ENCODE measurements at places on chromosomes 16 and 17.

- no peak for DNase-seq
Observed at GRCh38 chr17:72733619-72734282, 358.7 kb downstream of the SLC39A11 start.

DNA sequence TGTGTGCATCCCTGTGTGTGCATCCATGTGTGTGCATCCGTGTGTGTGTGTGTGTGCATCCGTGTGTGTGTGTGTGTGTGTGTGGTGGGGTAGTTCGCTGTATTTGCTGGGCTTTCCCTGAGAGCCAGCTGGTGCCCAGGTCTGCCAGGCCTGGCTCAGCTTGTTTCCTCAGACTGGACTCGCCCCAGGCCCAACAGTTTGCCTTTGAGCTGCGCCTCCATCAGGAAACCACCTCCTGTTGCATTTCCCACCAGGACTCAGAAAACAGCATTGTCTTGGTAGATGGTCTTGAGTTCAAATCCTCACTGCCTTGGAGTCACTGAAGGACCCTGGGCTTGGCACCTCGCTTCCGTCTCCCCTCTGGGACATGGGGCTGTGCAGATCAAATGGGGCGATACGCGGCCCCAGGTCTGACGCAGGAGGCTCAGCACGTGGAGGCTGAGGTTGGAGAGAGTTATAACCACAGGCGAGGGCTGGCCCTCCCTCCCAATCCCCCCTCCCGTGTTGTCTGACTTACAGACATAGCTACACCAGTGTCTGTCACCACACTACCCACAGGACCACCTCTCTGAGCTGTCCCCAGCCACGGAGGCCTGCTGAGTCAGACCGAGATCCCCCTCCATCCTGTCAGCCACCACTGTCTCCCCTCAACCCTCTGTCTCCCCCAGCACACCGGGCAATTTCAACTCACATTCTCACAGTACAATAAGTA is 4.7 kb downstream of the ITGAE start:
- no peak for DNase-seq

- DNase-seq = no peak
Observed at GRCh38 chr16:26905336-26905735, 161.4 kb upstream of the C16orf82 start.

- no peak for DNase-seq
Observed at GRCh38 chr17:73145641-73146040, 19.2 kb upstream of the SSTR2 start.

GRCh38 chr17:1019451-1019850 is 22.5 kb downstream of the TIMM22 start:
- no peak for DNase-seq

- no peak for DNase-seq
Observed at GRCh38 chr17:58398574-58399266, 18.6 kb downstream of the RNF43 start.

GRCh38 chr16:14609716-14610115 is 20.3 kb downstream of the PARN start:
- no peak for DNase-seq

GRCh38 chr17:14308965-14309879 is 8.3 kb downstream of the HS3ST3B1 start:
- DNase-seq = peak; percentile 92

DNA sequence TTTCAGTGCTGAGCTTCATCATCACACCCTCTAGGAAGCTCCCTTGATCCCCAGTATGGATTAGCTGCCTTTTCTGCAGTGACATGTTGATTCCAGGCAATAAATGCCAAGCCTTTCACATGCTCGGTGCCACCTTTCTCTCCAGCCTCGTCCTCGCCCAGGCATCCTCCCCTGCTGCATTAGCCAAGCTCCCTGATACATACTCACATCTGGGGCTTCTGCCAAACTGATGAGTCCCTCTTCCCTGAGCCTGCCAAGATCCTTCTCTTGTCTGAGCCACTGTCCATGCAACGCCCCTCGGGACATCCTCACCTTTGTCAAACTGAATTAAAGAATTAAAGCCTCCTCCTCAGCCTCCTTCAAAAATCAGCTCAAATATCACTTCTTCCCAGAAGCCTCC is 538.5 kb upstream of the CDH11 start:
- DNase-seq = no peak

- DNase-seq = no peak
Observed at GRCh38 chr17:3730881-3731429, 7.3 kb downstream of the HASPIN start.

DNA sequence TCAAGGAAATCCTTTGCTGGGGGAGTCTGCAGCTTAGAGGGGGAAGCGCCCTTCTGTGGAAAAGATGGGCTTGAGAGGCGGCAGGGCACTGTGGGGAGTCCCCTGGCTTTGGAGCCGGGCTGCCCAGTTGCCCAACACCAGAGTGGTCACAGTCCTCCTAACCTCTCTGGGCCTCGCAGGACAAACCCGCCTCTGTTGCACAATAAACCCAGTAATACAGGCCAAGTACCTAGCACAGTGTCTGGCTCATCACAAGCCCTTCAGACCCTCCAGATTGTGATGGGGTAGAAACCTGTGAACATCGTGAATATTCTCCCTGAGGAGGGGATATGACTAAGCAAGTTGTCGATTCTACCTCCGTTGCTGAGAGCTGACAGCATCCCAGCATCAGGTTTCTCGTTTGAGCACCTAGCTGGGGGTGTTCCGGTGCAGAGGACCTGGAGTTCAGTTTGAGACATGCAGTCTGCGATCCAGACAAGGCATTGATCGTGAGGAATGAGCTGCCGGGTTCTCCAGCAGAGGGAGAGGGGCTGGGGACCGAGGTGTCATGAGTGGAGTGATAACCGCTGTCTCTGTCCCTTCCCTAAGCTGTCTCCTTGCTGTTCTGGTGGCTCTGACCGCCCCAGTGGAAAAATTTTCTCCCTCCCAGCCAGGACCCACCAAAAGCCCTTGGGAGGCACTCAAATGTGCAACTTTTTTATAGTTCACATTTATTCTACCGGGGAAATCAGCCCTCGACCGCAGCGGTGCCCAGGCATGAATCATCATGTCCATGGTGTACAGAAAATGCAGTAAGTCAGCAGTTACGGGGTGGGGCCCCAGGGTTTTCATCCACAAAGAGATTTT is 161.9 kb downstream of the WSCD1 start:
- no peak for DNase-seq

DNA sequence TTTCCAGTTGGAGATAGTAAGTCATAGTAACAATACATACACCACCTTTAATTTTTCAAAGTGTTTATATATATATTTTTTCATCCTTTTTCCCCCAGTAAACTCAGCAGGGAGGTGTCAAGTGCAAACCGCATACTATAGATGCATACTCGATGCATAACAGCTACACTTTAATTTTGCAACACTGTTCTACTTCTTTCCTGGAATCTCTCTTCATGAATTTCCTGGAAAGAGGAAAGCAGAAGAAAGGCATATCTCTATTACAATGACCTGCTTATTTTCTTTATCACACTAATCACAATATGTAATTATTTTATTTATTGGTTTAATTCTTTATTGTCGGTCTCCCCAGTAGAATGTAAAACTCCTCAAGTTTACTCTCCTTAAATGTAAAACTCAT is 140.0 kb downstream of the SNX11 start:
- DNase-seq = no peak

- DNase-seq = no peak
Observed at GRCh38 chr17:47325176-47325575, 1.4 kb downstream of the EFCAB13 start.

- DNase-seq = no peak
Observed at GRCh38 chr16:17318238-17318637, 152.5 kb downstream of the XYLT1 start.

DNA sequence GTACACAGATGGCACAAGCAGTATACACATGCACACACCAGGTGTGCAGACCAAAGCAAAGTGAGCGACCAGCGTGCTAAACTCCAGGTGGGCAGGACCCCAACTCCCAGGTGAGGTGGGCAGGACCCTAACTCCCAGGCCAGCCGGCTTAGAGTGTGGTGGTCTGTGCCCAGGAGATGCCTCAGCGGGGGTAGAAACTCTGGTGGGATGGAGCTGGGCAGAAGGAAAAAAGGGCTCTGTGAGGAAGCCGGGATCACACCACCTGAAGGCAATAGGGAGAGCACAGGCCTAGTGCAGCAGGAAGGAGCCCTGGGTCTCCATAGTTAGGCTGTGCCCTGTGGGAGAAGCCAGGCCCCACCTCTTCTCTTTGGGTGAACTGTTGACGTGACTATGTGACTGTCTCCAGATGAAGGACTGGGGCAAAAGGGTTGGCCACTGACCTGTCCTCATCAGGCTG is 1.6 kb upstream of the FOXJ1 start:
- no peak for DNase-seq

DNA sequence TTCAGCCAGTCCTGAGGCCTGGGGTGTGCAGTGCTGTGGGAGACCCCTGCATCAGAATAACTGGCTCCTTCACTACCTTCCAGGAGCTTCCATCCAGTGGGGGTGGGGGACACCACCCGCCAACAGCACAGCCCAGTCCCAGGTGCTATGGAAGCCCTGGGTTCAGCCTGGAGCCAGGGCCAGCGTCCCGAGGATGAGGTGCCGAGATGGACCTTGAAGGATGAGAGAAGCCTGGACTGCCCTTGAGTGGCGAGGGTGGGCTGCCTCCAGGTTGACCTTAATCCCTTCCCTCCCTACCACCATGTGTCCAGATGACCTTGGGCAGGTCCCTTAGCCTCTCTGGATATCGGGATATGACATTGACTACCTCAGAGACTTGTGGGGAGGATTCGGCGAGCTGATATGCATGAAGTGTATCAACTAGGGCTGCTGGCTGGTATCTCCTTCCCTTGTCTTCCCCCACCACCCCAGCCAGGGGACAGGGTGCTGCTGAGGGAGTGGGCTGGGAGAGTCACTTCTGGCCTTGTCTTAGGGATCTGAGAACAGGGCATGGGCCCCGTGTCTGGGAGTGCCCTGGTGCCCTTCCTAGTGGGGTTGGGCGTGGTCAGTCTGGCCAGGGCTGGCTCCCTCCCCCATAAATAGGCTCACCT is 14.2 kb upstream of the LASP1NB start:
- peak; percentile 37 for DNase-seq

GRCh38 chr16:84732674-84733352 is 33.0 kb downstream of the USP10 start:
- DNase-seq = no peak

GRCh38 chr17:39197380-39198185 is at the start of gene CACNB1:
Gene CACNB1 (minus strand): TSS chr17:39197669. CDS start chr17:39197495, 174 bp downstream.
- DNase-seq = peak; percentile 82

DNA sequence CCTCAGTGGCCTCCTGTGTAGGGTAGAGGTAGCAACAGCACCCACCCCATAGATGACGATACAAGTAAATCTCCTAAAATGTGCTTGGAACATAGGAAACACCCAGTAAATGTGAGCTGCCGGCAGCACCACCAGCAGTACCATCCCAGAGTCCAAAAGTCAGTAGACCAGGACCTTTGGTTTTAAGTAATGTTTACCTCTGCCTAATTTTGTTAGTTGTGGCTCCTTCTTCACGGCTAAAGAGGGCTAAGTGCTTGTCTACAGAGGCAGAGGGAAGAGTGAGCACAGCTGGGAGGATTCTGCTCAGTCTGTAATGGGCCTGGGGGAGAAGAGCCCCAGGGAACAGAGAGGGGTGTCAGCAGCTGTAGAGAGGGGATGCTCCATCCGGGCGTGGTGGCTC is 91.3 kb upstream of the FBXO47 start:
- no peak for DNase-seq

DNA sequence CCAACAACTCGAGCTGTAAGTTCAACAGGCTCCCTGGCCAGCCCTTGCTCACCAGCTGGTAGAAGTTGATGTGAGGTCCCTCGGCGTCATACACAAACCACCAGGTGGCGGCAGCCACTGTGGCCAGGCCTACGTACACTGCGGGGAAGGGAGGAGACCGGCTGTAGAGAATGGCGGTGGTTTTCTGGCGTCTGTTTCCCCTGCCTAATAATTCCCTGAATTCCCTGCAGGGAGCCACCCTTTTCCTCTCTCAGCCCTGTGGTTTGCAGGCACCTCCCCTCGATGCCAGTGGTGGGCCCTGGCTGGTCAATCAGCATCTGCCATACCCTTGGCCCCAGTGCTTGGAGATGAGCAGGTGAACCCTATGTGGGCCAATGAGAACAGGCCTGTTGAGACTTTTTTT is 18.9 kb upstream of the P2RX1 start:
- peak; percentile 71 for DNase-seq

DNA sequence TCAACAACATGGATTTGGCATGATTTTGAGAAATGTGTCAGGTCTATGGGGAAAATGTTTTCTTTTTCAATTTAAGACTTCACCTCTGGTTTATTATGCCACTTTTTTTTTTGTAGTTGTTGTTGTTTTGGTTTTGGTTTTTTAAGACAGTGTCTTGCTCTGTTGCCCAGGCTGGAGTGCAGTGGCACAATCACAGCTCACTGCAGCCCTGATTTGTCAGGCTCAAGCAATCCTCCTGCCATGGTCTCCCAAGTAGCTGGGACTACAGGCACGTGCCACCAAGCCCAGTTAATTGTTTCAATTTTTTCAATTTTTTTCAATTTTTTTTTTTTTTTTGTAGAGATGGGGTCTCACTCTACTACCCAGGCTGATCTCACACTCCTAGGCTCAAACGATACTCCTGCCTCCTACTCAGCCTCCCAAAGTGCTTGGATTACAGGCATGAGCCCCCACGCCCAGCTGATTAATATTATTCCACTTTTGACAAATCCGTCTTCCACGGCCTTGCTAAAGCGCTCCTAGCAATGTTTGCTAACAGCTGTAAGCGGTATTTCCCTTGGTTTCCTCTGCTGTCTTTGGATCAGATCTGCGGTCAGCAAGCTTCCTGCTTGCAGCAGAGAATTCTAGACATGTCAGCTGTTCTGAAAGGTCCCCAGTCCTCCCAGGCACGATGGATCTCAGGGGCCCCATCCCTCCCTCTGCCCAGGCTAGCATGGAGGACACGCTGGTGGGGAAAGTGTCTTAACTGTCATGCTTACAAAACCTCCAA is 7.0 kb upstream of the MILR1 start:
- DNase-seq = peak; percentile 71

Measured in Right ventricle myocardium inferior (tissue), 1 donor.